HTR-8/SVneo (cell line): ENCODE measurements at places on chromosomes 7 and 10.

- DNase-seq: no peak
These were observed 116.7 kb downstream of the SGMS1 start for GRCh38 chr10:50506861-50507573.

DNA sequence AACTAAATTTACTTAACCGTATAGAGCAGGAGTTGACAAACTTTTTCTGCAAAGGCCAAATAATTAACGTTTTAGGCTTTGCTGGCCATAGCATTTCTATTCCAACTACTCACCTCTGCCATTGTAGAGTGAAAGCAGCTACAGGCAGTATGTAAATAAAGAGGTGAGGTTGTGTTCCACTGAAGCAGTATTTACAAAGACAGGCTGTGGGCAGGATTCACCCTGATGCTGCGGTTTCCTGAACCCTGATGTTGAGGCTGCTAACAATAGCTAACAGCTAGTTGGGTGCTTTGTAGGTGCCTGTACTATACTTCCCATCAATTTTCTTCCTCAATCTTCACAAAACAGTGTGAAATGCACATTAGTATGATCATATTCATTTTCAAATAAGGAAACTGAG, 47.0 kb upstream of the LAMB1 start:
- no peak for DNase-seq

GRCh38 chr7:150958597-150958996, 19.5 kb downstream of the KCNH2 start:
- DNase-seq: no peak

GRCh38 chr10:27658788-27659187, 86.8 kb downstream of the MKX start:
- DNase-seq: peak; percentile 51

- no peak for DNase-seq
These were observed 34.5 kb downstream of the ZNF775 start for GRCh38 chr7:150413640-150414081.

DNA sequence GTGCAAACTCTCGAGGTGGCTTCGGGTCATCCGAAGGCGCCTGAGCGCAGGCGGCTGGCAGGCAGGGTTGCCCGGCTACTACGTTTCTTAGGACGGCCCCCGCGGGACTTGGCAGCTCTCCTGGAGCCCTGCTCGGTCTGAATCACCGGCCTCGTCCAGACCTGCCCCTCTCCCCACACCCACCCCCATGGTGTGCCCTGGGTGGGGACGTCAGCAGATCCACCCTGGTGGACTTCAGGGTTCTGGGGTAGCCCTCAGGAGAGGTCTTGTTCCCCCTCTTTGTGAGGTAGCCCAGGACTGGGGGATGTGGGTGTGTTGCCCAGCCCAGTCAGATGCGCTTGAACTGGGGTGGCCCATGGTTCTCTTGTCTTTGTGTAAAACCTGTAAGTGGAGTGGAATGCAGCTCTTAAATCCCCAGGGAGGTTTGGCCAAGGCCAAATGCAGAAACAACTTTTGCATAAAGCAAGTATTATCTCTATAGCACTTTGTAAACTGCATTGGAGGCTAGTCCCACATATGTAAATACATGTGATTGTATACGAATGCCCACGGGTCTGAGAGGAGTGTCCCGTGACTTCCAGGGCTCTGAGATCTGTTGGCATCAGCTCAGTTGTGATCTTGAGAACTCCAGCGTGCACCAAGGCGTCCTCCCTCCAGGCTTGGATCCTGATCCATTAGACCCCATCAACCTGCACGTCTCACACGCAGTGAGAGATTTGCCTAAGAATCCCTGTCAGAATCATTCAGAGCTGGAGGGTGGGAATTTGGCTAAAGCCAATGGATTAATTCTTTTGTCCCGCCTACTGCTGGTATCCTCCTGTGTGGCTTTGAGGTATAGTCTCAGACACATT, 1.8 kb downstream of the PFKFB3 start:
- no peak for DNase-seq

GRCh38 chr7:84040355-84040754, 154.2 kb downstream of the SEMA3A start:
- no peak for DNase-seq

DNA sequence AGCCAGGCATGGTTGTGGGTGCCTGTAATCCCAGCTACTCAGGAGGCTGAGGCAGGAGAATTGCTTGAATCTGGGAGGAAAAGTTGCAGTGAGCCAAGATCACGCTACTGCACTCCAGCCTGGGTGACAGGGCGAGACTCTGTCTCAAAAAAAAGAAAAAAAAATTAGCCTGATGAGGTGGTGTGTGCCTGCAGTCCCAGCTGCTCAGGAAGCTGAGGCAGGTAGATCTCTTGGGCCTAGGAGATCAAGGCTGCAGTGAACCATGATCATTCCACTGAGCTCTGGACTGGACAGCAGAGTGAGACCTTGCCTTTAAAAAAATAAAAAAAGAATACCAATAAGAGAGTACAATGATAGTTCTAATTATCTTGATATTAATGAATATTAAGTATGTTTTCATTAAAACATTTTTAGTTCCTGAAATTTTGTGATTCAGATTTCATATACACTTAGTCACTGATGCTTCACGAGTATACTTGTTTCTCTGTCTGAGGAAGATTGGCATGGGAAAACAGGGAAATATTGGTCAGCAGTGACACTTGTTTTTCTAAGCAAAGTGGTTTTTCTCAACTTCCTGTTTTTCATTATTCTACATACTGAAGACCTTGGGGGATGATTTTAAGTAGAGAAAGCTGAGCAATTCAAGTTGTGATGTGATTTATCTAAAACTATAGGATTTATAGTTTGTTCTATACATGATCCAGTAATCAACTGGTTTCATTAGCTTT, 76.8 kb downstream of the ADK start:
- DNase-seq: peak; percentile 42

DNA sequence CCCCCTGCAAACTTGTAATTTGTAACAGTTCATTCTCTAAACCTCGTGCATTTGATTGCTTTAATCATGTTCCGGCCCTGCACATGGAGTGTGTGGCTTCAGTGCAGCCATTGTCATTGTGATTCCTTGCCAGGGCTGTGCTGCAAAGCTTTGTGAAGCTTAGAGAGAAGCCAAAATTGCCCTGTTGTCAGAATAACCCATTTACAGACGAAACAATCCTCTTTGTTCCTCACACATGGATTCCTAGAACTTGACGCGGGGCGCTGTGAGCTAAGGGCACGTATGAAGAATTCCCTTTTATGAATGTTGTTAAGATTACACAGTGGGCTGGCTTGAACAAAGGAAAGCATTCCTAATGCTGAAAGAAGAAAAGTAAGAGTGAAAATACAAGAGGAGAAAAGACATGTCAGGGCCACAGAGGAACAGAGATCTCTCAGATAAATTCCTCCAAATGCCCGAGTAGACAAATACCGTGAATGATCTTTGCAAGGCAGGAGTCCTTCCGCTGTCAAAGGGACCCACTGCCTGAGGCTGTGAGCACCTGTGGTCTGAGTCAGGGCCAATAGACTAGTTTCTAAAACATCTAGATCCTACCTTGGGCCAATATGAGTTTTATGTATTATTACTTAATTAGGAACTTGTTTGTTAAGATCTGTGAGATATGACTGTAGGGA, 205.4 kb upstream of the C7orf33 start:
- no peak for DNase-seq

DNA sequence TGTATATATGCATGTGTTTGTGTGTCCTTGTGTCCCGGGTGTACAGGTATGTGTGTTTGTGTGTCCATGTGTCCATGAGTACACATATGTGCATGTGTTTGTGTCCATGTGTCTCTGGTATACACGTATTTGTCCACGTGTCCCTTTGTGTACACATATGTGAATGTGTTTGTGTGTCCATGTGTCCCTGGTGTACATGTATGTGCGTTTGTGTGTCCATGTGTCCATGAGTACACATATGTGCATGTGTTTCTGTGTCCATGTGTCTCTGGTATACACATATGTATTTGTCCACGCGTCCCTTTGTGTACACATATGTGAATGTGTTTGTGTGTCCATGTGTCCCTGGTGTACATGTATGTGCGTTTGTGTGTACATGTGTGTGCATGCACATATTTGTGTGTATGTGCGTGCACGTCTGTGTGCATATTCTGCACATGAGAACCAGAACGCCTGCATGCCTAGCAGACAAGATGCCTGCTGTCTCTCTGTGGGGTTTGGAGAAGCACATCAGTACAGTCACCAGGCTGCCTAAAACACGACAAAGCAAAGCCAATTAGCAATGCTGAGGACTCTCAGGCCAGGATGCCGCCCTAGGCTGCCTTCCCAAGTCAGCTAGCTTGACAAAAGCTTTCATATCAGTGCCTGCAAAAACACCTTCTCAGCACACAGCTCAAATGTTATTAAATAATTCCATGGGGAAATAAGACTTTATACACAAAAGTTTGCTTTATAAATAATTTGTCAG, 327.8 kb downstream of the PTPRN2 start:
- DNase-seq: no peak

DNA sequence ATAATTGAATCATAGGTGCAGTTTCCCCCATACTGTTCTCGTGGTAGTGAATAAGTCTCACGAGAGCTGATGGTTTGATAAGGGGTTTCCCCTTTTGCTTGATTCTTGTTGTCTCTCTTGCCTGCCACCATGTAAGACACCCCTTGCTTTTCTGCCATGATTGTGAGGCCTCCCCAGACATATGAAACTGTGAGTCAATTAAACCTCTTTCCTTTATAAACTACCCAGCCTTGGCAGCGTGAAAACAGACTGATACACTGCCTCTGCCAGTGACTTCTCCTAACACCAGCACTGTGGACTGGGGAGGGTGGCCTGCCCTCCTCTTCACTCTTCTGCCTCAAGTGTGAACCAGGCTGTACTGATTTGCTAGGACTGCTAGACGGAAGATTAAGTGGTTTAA, 108.6 kb downstream of the RAB11FIP2 start:
- no peak for DNase-seq

- no peak for DNase-seq
These were observed 23.5 kb upstream of the SAMD9L start for GRCh38 chr7:93171606-93172226.

DNA sequence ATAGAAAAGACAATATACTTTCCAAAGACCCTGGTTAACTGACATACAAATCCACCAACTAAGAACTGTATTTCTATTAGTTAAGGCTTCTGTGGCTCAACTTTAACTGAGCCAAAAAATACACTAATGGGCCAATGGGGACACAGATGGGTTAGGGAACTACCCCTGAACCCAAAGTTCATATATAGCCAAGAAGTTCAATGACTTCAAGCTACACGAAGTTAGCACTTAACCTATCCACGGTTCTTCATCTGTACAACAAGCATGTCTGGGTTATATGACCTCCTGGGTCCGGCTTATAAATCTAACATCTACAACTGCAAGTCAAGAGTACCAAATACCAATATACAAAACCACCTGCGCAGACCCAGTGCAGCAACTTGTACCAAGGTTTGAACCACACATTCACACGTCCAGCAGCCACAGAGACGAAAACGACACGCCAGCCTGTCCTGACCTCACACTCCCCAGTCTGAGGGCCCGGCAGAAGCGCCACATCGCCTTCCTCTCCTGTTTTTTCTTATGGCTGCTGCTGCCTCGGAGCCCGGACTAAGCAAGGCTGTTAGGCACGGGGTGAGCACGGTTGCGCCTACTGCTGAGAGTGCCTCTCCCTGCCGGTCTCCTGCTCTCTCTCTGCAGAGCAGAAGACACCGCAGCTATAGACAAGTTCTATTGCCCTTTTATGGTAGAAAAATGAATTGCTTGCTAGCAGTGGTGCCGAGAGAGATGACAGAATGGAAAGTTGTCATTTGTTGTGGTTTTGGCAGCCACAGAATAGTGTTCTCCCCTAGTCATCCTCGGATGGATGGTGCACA, 86.3 kb downstream of the RNF216 start:
- DNase-seq: no peak

DNA sequence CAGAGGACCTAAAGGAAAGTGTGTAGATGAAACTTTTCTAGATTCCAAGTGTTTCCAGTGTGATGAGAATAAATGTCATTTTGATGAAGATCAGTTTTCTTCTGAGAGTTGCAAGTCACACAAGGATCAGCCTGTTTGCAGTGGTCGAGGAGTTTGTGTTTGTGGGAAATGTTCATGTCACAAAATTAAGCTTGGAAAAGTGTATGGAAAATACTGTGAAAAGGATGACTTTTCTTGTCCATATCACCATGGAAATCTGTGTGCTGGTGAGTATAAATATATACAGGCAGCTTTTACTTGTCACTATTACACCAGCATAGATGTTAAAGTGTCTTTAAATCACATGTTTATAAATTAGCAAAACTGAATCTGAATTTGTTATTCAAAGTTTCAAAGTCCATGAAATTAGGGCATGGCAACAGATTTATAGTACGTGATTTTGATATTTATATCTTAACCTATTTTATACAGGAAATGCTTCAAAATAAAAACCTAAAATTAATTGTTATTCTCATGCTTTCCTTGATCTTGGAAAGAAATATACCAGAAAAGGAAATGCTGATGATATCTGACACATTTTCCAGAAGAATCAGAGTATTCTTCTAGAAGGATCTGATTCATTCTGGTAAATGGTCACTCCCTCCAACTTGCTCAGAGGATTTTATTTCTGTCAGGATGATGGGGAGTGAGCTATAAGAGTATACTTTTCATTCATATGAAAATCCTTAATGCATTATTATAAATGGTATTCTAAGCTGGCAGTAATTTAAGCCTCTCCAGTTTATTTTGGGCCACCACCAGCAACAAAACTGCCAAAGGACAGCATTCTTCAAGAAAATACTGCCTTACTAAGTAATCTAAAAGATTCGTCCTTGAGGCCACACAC, 71.4 kb downstream of the ITGB8 start:
- DNase-seq: no peak

DNA sequence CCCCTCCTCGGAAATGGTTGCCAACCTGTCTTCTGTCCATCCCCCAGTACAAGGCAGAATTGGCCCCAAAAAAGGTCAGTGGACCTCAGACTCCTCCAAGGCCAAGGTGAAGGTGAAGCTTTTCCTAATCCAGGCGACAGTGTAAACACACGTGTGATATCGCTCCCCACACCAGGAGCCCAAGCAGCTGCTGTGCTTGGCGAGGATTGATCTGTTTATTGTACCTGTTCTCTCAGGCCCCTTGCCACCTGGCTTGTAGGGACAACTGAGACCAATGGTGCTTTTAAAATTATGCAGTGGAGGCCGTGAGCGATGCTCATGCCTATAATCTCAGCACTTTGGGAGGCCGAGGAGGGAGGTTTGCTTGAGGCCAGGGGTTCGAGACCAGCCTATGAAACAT, 66.1 kb upstream of the GTF2IRD1 start:
- no peak for DNase-seq

- DNase-seq: no peak
These were observed 29.3 kb downstream of the SPAG6 start for GRCh38 chr10:22374489-22375126.

- DNase-seq: no peak
These were observed 100.7 kb downstream of the CYTH3 start for GRCh38 chr7:6171532-6172223.

DNA sequence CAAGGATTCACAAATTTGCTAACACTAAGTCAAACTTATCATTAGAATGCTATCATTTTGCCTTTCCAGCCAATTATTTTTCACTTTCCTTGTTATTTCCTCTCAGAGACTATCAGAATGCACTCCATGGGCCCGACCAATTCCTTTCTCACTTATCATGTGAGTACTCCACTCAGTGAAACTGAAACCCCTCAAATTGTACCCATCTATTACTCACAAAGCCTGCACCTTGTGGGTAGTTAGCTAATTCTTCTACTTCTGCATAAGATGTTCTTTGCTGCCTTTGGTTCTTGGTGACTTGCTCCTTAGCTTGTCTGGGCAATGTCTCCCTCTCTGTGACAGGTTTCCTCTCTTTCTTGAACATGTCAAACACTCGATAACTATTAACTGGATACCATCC, 35.2 kb upstream of the MBL2 start:
- no peak for DNase-seq

GRCh38 chr7:30805081-30805691, 34.0 kb downstream of the MINDY4 start:
- no peak for DNase-seq
